Activated CD4-positive, alpha-beta T cell treated with anti-CD3 and anti-CD28 coated beads, Interleukin-2, Interleukin-4, amounts not matched to agents 100 ng/mL and 50 ng/mL, durations not matched to agents 16 hours and 8 hours (primary cell): ENCODE measurements at places on chromosomes 3 and 15.

- no peak for DNase-seq
Observed at GRCh38 chr15:32893421-32893820, 175.6 kb downstream of the GREM1 start.

DNA sequence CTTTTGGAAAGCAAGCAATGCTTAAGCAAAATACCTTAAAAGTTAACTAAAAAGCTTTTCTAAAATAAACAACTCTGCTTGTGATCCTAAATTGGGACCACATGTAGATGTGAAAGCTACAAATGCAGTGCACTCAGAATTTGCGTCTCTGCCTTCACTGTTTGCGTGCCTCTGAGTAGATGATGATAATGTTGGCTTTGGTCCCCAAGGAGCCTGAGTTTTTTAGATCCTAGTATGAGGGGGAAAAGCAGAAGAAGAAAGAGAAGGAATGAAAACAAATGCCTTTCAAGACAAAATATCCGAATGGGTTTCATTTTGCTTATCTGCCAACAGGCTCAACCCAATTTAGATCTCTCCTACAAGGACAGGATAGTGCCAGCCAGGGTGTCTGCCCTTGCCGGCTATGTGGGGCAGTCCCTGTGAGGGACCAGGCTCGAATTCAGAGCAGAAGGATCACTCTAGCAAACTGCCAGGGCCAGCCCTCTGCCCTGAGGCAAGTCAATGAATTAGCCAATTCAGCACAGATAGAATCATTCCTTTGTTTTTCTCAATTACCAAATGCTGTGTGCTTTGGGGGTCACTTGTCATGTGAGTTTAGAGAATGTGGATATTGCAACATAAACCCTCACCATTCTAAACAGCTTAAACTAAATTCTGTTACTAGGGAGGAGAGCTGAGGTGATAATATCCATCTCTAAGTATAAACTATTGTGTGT, 28.5 kb downstream of the SCG5 start:
- no peak for DNase-seq

DNA sequence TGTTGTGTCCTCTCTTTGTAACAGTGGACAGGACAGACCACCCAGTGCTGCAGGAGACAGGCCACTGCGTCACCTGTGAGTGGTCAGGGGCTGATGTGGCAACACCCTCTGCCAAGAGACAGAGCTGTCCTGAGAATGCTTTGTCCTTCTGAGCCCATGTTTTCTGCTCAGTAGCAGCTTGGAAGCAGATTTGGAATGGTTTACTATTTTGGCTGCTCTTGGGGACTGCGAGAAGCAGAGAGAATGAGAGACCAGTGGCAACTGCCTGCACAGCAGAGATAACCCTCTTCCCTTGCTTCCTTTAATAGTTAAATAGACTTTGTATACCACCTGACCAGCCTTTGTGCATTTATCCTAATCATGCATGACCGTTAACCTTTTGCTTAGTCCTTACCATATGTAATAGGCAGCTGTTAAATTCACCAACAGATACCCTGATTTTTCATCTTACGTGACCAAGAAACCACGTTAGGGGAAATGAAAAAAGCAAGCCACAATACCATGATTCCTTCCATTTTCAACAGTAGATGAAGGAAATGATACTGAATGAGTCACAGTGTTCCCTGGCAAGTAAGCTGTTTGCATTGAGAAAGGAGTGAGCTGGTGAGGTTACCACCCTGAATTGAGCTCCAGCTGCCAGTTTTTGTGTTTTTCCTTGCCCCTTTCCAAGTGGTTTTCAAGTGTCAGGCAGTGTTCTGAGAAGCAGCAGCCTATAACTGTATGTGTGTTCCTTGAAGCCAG, 35.5 kb downstream of the B3GALNT1 start:
- DNase-seq, result peak; percentile 57

- DNase-seq, result no peak
Observed at GRCh38 chr3:102141928-102142239, 292.6 kb downstream of the NFKBIZ start.

DNA sequence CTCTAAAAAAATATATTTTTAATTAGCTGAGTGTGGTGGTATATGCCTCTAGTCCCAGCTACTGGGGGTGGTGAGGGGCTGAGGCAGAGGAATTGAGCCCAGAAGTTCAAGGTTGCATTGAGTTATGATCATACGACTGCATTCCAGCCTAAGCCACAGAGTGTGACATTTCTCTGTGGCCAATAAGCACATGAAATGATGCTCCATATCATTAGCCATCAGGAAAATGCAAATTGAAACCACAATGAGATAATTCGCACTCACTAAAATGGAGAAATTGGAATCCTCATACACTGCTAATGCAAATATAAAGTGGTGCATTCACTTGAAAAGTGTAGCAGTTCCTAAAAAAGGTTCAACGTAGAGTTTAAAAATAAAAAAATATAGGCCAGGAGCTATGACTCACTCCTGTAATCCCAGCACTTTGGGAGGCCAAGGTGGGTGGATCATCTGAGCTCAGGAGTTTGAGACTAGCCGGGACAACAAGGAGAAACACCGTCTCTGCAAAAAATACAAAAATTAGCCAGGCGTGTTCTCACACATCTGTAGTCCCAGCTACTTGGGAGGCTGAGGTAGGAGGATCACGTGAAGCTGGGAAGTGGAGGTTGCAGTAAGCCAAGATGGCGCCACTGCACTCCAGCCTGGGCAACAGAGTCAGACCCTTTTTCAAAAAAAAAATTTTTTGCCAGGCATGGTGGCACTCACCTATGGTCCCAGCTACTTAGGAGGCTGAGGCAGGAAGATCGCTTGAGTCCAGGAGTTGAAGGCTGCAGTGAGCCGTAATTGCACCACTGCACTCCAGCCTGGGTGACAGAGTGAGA, 35.2 kb downstream of the IFT122 start:
- no peak for DNase-seq

GRCh38 chr3:195544634-195545033, 1.5 kb upstream of the PPP1R2 start:
- DNase-seq, result no peak

DNA sequence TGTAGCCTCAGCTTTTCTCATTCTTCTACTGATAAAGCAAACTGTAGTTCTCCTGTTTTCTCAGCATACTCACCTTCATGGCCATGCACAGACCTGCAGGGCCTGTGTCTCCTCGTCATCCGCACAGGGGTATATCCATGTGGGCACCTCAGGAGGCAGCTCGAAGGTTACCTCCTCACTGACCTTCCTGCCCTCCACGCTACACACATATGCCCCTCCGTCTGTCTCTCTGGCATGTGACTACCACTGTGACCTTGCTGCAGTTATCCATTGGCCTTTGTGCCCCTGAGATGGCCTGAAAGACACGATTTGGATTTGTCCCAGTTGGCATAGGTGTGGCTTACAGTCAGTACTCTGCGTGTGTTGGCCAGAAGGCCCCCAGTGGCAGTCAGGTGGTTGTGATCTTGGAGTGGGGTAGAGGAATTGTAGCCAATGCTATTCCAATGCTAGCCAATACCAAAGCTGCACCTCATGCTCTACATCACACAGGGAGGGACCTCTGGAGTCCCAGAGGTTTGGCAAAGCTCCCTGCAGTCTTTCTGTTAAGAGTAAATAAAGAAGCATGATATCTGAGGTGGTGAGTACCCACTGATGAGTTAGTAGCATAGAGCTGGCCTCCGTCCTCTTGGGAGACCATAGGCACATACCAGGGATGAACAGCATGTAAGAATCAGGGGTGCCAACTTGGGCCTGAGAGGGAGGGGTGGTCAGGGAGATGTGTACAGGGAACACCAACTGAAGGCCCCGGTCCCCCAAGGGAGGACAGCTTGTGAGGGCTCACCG, 143.4 kb downstream of the EEFSEC start:
- DNase-seq, result no peak

DNA sequence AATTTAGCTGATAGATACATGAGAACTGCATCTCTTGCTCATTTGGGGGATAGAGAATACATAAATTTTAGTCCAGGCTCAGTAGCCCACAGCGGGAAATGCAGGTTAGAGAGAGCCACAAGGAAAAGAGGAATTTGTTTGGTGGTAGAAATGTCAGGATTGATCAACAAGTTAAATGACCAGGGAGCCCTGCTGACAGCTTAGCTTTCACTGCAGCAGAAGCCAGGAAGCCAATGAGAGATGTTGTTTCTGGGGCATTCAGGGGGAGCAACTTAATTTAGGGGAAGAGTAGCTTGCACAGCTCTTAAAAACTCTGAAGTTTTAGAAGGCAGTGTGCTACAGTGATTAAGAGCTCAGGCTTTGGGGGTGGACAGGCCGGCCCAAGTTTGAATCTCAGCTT, 22.7 kb downstream of the ARHGEF26 start:
- no peak for DNase-seq

DNA sequence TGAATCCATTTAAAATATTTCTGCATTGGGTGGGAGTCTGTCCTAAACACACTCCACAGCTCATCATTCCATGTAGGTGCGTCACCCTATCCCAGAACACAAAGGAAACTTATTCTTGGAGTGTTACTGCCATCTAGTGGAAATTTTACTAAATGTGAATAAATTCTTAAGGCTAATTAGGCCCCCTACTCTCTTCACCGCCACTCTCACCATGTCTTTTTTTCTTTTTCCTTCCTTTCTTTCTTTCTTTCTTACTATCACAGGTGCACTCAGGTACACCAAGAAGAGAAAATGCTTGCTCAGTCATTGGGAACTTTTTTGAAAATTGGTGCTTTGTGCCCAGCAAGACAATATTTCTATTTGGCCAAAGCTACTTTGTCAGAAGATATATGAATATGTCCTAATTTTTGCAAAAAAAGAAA, 26.4 kb upstream of the ATP8B4 start:
- peak; percentile 67 for DNase-seq

GRCh38 chr15:73388256-73388781, 19.6 kb upstream of the HCN4 start:
- no peak for DNase-seq

- DNase-seq, result no peak
Observed at GRCh38 chr3:115348951-115349745, 202.1 kb upstream of the ZBTB20 start.

- no peak for DNase-seq
Observed at GRCh38 chr3:177329854-177330253, 132.6 kb upstream of the TBL1XR1 start.

DNA sequence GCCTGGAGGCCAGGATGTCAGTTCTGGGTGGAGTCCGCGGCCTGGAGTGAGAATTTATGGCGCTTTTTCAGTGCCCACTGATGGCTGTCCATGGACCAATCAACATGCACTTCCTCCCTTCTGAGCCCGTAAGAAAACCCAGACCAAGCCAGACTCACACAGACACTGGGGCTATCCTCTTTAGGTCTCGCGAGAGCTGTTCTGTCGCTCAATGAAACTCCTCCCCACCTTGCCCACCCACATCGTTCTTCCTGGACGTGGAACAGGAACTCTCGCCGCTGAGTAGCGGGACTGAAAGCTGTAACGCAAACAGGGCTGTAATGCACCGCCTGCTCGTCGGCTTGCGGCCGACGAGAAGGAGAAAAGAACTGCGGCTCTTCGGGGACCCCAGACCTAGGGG, 833.0 kb upstream of the CADM2 start:
- DNase-seq, result no peak

- no peak for DNase-seq
Observed at GRCh38 chr3:182142928-182143327, 431.2 kb downstream of the SOX2 start.

DNA sequence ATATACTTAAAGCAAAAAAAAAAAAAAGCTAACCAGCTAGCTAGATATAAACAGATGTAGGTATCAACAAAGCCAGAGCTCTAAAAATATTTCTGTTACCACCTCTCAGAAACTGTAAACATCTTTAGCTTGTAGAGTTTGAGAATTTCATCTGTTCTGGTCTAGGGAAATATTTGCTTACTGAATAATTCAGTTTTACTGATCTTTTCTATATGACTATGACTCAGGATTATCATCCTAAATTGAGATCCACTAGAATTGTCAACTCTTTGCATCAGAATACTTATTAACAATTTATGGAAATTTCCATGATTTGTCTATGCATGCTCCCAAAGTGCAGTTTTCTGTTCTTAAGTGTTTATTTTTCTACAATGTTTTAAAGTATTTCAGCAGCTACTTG, 517.3 kb downstream of the DIPK2A start:
- no peak for DNase-seq

DNA sequence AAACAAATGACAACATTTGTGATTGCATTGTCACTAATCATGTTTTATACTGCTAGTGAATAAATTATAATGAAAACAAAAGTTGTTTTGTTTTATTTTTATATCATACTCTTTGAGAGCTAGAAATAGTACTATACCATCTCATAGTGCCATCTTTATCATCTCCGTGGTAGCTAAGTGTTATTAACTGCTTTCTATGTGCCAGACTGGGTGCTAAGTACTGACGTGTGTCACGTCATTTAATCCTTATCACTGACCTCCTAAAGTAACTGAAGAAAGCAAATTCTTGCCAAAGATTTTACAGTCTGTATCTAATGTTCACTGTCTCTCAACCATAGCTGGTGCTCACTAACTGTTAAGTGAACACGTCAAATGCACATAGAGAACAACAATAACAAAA, 99.5 kb upstream of the CNTN3 start:
- no peak for DNase-seq

DNA sequence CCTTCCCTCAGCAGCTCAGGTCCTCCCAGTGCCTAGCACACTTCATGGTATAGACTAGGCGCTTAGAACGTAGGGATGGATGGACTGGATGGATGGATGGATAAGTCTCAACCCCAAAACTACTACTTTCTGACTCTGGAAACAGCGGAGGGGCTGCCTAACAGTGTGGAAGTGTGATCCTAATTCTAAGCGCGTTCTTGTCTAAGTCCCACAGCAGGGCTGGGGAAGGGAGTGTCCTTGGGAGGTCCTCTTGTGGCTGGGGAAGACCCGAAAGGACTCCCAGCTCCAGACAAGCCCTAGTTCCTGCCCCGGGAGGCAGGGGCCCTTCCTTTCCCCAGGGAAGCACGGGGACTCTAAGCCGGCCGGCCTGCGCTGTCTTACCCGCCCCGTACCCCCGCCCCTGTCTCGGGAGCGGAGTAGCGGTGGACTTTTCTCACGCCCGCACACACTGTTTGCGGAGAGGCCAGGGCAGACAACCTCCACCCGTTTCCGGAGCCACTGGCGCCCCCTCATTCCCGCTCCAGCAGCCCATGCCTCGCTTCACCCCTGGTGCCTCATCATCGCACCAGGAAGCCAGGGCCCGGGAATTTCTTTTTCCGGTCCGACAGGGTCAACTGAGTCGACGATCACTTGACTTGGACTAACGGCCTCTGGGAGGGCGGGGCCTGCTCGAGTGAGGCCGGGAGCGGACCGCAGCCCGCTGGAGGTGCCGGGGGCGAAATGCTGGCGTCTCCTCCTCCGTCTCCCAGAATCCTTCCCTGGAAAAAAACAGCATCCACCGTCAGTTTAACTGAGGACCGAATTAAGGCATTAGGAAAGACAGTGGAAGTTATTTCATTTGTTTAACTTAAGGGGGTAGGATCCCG, 133.3 kb downstream of the TBC1D2B start:
- DNase-seq, result peak; percentile 59

- no peak for DNase-seq
Observed at GRCh38 chr15:63860555-63860954, 26.8 kb upstream of the HERC1 start.

DNA sequence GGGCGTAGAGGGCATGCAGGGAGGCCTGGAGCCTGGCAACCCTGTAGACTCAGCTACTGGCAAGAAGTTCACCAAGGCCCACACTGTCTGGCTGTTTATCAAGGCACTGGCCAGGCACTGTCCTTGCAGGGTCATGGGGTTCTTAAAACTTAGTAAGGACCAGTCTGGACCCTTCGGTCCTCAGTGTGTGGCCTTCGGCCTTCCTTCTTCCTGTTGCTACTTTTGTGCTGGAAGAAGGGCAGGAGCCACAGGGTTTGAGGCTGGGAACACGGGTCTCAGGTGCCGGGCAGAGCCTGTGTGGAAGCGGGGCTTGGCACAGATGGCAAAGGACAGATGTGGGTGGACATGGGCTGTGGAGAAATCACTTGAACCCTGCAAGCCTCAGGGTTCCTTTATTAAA, 76.6 kb downstream of the SNRK start:
- no peak for DNase-seq
